ENCODE measurements at places on chromosomes 6 and 20.

DNA sequence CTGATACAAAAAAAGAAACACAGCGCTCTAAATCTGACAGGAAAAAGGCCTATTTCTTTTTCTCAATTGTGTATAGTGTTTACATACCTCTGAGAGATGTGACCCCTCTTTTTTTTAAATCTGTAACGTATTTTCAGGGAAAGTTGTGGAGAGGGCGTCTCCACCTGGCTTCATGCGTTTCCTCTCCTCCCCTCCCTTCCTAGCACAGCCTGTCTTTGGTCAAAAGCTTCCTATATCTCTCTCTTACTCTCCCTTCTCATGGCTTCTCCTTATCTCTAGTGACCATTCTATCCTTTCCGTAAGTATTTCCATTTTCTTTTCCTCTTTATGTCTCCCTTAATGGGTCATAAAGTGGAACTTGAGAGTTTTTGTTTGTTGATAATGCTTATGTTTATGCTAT is 458.9 kb downstream of the HACE1 start:
- DNase-seq = no peak

GRCh38 chr6:117483004-117483644 is 650 bp downstream of the DCBLD1 start:
- peak; percentile 68 for DNase-seq

DNA sequence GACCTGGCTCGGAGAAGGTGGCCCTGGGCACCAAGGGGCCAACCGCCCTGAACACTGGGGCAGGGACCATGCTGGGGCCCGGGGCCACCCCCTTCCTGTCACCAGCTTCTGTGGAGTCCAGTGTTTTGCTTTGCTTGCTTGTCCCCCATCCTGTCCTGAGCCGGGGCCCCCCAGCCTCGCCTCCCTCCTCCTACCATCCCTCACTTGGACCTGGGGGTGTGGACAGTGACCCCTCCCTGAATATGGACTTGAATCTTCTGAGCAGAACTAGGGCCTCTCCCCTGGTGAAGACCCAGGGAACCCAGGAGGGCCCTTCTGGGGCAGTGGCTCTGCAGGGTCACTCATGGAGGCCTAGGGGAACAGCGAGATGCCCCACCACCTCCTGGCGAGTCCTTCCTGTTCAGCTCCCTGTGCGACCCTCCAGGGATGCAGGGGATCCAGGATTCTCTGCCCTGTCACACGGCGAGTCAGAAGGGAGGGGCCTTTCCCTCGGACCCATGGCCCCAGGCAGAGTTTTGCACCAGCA is 41.6 kb downstream of the VSTM2L start:
- DNase-seq = no peak

DNA sequence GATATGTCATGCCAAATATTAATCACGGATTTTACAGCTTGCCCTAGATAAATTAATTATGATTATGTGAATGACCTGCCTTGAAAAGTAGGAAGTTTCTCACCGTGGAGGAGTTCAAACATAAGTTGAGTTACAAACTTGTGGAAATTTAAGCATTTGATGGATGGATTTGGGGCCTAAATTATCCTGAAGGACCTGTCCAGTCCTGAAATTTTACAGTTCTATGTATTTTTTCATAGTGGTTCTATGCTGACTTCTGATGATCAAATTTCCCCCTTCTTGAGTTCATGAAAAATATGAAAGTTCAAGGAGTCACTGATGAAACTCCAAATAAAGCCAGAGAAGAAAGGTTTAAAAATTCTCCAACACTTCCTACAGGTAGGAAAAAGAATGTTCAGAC is 178.6 kb downstream of the SLC35F1 start:
- DNase-seq = no peak

GRCh38 chr20:62523473-62524203 is 47.8 kb upstream of the GATA5 start:
- no peak for DNase-seq

GRCh38 chr6:97040355-97040860 is 115.9 kb downstream of the KLHL32 start:
- no peak for DNase-seq

GRCh38 chr6:10794239-10794638 is 44.1 kb downstream of the MAK start:
- DNase-seq = no peak

DNA sequence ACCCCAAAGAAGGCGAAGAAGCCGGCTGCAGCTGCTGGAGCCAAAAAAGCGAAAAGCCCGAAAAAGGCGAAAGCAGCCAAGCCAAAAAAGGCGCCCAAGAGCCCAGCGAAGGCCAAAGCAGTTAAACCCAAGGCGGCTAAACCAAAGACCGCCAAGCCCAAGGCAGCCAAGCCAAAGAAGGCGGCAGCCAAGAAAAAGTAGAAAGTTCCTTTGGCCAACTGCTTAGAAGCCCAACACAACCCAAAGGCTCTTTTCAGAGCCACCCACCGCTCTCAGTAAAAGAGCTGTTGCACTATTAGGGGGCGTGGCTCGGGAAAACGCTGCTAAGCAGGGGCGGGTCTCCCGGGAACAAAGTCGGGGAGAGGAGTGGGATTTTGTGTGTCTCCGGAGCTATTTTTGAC is 69.6 kb downstream of the HFE start:
- peak; percentile 69 for DNase-seq

DNA sequence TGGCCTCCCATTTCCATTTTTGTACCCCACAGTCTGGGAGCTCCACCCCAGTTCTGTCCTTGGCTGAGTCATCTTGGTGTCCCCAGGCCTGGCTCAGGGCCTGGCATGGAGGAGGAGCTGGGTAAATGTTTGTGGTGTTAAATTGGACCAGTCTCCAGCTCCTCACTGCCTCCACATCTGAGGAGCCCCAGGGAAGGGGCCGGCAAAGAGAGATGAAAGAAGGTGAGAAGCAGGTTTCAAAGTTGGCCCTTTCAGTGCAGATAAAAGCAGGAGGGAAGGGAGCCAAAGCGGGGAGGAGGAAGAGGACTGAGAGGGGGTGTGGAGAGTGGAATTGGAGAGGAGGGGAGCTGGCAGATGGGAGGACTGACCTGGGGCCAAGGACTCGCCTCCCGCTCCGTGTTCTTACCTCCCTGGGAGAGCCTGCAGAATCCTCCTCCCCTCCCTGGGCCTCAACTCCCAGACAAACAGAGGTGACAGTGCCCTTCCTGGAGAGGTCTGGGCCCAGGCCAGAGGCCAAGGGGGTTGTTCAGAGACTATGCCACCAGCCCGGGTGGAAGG is 89.0 kb downstream of the CD40 start:
- DNase-seq = peak; percentile 89

- no peak for DNase-seq
Observed at GRCh38 chr6:168541307-168541706, 100.3 kb downstream of the SMOC2 start.
